Stimulated activated CD8-positive, alpha-beta memory T cell treated with anti-CD3 and anti-CD28 coated beads, Interleukin-7, amount 100 ng/mL, for 1 hour (primary cell): ENCODE measurements at places on chromosomes 5 and 9.

DNA sequence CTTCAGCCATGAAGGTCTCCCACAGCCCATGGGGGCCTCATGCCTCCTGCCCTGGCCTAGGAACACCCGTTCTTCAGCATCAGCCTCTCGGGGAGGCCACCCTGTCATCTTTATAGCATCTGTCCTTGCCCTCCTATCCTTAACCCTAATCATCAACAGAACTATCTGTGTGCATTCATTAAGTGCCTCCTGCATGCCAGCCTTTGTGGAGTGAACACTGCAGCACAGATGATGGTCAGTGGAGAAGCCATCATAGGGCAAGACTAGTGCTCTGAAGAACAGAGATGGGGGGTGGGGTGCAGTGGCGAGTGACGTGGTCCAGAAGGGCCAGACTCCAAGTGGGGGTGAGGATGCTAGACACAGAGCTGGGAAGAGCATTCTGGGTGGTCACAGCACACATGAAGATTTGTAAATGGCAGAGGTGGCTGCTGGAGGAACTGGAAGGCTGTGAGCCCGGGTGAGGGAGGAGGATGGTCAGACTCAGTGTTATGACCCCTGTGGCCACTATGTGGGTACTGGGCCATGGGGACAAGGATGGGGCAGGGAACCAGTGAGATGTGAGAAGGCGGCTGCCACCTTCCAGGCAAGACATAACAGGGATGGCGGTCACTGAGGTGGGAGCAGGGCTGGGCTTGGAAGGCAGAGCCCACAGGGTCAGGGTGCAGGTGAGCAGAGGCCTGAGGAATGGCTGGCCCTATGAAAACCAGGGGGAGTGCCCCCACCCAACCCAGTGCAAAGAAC is 3.6 kb upstream of the CARD19 start:
- DNase-seq: no peak

DNA sequence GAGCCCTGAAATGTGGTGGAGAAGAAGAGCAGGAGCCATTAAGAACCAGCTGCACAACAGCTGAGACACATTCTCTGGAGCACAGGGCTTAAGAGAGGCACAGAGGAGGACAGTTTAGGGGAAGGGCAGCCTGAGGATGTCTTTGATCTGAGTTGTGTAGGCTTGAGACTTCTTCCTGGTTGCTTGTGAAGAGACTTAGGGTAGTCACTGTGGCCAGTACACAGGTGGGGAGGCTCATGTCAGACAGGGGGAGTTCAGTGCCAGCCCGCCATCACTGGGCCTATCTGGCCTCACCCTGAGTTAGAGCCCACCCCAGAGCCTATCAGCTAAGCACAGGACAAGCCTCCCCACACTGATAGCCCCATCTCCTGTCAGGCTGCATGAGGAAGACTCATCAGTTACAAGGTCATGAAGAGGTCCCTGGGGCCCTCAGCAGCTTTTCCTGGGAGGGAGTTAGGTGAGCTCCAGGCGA is 19.8 kb downstream of the SLC22A4 start:
- DNase-seq: no peak

GRCh38 chr9:14529629-14530028 is 163.6 kb downstream of the ZDHHC21 start:
- no peak for DNase-seq

DNA sequence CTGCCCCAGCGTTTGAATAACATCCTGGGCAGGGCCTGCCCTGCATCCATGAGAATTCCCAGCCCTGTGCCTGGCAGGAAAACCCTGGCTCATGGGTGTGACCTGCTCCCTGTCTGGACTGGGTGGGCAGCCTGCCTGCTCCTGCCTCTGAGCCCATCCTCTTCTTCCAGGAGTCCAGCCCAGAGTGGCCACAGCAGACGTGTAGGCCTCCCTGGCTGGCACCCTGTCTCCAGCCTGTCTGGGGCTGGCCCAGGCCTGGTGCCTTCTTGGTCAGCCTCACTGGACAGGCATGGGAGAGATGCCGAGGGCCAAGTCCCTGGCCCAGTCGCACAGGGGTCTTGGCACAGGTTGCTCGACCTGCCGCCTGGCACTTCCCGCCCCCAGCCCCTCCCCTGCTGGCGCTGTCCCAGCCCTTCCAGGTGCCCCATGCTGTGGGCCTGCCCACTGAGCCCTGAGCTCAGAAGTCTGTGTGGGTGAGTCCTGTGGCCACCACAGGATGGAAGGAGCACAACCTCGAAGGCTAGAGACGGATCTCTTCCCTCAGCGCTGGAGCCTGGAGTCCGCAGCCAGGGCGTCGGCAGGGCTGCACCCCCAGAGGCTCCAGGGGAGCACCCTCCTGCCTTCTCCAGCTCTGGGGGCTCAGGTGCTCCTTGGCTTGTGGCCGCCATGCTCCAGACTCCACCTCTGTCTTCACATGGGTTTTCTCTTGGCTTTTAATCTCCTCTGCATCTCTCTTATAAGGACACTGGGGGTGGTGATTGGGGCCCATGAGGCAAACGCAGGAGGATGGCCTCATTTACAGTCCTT is 11.8 kb upstream of the COL5A1 start:
- no peak for DNase-seq

GRCh38 chr5:114782177-114782576 is 387.5 kb downstream of the TRIM36 start:
- no peak for DNase-seq

DNA sequence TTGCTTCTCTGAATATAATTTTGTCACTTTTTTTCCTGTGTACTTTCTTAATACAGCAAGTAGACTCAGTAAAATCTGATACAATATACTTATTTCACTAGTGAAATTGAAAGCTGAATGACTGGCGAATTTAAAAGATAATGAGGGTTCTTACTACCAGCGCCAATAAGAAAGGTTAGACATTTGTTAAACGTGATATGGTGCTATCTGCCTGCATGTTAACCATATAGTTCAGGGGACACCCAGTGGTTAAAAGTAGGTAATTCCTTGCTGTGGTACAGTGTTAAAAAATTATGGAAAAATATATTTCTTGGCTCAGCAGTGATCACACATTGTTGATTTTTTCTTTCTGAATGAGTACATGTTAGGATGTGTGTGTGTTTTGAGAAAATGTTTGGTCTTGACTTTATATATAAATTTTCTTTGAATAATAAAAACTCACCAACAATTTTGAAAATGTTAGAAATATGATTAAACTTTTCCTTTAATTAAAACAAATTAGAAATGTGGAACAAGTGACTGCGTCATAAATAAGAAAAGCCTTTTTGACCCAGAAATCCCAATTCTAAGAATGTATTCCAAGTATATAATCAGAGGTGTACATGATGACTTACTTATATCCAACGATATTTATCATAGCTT is 25.8 kb downstream of the CAST start:
- DNase-seq: no peak

DNA sequence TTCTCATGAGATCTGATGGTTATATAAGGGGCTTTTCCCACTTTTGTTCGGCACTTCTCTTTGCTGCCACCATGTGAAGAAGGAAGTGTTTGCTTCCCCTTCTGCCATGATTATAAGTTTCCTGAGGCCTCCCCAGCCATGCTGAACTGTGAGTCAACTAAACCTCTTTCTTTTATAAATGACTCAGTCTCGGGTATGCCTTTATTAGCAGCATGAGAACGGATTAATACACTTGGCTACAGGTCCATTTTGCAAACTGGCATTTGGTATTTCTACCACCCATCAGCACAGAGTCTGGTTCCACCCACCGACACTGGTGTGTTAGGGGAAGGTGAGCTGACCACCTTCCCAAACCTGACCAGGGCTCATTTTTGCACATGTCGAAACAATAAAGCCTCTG is 47.9 kb upstream of the RARS1 start:
- no peak for DNase-seq

DNA sequence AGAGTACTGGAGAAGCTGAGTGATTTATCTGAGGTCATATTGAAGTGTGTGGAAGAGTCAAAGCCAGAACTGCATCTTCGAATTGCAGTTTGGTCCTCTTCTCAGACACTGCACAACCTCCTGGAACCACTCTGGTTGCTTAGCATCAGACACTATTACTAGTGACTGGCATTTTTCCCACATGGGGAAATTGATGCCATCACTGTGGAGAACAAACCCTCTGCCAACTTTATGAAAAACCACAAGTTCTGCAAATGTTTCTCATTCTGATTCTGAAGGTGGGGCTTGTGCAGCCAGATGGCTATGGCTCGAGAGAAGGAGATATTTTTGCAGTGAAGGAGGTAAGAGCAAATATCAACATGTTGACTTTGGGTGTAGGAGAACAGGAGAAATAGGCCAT is 67.2 kb downstream of the KCTD16 start:
- DNase-seq: no peak

DNA sequence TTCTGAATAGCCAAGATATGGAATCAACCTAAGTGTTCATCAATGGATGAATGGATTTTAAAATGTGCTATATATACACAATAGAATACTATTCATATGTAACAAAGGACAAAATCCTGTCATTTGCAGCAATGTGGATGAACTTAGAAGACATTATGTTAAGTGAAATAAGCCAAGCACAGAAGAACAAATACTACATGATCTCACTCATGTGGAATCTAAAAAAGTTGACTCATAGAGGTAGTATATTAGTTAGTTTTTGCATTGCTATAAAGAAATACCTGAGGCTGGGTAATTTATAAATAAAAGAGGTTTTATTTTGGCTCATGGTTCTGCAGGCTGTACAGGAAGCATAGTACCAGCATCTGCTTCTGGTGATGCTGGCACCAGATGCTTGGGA is 8.1 kb downstream of the CATSPER3 start:
- no peak for DNase-seq

GRCh38 chr9:15354713-15355112 is 47.7 kb upstream of the TTC39B start:
- no peak for DNase-seq

- DNase-seq: no peak
Measured at GRCh38 chr9:122011818-122012498, 81.2 kb downstream of the TTLL11 start.
